ENCODE measurements at places on chromosomes 4 and X.

GRCh38 chr4:128305942-128306341, 18.3 kb upstream of the PGRMC2 start:
- no peak for DNase-seq

DNA sequence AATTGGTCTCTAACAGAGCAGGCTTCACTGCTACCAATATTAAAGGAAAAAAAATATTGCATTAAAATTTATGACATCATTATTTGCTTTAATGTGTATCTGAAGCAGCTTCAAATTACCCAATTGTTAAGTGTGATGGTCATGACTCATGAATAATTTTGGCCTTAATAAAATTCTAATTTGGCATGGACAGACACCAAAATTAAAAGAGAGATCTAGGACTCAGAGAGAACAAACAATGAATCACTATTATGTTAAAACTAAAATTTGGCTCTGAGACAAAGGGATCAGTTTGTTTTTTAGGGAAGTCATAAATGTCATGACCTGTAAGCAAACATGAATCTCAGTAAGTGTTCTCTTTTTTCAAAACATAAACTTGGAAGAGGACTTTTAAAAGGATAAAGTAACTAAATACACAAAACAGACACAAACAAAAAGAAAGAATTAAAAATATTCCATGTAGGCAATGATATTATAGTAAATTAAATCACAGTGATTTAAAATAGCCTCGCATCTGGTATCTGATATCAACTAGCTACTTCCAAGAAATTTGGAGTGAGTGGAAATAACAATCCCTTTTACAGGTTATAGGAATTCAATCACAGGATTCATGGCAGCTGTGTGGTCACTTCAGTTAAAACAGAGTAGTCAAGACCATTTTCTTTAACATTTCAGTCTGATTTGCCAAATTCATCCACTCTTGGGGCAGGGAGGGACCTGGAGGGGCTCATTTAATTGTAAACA, 11.6 kb downstream of the VEGFC start:
- no peak for DNase-seq

- no peak for DNase-seq
These were observed 245.1 kb upstream of the KLHL4 start for GRCh38 chrX:87272491-87272890.

DNA sequence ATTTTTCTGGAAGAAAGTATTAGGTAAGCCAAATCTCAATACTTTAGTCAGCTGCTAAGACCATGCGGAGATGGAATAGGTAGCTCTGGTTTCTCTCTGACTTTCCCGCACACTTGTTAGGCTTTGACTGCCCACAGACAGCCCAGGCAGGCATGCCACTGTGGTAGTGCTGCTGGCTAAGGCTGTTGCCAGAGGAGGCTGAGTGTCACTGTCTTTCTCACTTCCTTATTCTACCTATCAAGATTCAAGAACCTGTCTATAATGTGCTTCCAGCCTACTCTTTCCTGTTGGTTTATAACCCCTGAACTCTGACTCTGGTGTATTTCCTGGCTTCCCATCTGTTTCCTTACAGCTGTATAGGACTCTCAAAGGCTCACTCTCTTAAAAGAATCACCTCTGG, 81.8 kb upstream of the TRPC5 start:
- no peak for DNase-seq

GRCh38 chr4:52370576-52370975, 288.5 kb downstream of the USP46 start:
- DNase-seq, result no peak

DNA sequence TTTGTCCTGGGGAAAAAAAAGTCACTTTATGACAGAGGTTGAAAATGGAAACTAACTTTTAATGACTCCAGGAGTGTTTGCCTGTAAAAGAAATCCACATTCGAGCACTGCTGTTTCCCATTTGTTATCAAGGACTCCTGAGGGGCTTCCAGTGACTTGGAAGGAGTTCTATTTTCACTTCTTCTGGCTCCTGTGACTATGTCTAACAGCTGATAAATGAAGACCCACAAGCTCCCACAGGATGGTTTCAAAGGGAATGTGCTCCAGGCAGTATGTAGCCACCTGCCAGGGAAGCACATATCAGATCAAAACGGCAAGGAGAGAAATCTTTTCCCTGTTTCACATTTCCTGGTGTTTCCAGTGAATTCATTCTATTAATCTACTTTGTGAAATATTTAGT, 159.8 kb upstream of the FAM241A start:
- DNase-seq, result no peak

DNA sequence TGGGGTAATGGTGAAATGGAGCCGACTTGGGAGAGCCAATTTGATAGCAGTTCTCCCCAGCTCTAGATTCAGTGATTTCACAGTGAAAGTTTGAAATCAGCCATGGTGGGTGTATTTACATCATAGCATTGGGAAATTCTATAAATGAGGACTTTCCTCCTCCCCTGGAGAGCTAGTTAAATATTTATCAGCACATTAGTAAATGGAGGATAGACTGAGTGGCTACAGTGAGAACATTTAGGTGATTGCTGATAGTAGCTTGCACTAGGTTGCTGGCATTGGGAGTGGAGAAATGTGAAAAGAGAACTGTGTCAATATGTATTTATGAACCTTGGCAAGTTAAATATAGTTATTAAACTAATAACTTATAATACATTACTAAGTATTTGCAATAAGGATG, 347.3 kb downstream of the CCSER1 start:
- DNase-seq, result no peak

DNA sequence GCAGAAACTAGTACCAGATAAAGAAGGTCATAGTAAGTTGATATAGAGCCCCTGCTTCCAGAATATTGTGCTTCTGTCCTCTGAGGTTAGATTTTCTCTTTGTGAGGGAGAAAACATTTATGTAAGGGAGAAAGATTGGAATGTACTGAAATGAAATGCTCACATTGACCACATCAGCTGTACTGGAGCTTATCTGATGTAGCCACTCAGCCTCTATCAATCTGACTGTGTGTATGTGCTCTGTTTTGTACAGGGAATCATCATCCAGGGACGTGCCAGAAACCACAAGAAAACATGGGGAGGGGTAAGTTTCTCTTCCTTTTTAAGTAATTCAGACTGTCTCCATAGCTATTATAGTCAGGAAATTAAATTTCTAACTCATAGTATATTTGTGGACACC, 56.8 kb downstream of the PRRG1 start:
- no peak for DNase-seq

DNA sequence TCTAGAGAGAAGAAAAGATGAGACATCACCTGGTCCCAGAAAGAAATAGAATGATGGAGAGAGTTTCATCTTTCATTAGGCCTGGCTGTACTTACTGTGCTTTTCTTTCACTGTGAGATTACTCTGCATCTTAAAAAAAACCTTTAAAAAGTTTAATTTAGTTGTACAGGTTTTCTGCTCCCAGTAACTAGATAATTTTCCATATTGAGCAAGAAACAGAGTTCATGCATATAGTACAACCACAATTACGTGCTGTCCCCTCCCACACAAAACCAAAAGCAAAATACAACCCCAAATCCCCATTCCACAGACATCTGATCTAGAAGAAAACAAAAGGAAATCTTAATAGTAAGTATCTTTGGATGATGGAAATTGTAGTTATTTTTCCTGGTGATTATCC, 371.2 kb downstream of the SH2D1A start:
- no peak for DNase-seq

GRCh38 chrX:10397349-10397748, 223.0 kb downstream of the MID1 start:
- DNase-seq, result no peak

DNA sequence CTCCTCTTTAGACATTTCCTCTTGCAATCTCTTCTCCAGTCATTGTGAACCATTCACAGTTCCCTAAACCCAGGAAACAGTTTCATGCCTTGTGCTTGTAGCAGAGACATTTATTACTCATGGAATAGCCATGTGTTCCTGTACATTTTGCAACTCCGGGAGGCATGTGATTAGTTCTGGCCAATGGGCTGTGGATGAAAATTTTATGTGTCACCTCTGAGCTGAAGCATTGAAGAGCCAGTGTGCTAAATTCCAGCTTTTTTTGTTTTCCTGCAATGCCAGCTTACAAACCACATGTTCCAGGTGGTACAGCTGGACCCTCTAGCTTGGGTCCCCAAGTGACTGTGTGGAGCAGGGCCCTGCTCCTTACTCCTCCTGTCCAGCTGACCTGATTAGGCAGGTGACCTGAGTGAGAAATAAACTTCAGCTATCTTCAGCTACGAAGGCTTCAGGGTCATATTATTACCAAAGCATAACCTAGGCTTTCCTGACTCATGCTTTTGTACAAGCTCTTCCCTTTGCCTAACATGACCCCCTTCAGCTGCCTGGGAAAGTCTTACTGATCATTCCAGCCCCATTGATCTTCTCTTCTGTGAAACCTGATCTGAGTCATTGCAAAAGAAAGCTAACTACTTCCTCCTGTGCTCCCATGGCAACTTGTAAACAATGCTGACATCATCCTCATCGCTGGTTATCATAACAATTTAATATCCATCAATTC, 200.4 kb downstream of the PTTG2 start:
- DNase-seq, result no peak

Data from NCI-H446 (cell line).